ENCODE measurements at places on chromosomes 1 and 21.
A peak's percentile ranks its signal among the peaks of the same experiment; 100 is the strongest.

- no peak for DNase-seq
Measured at GRCh38 chr1:214445199-214445598, 106.2 kb downstream of the PTPN14 start.

DNA sequence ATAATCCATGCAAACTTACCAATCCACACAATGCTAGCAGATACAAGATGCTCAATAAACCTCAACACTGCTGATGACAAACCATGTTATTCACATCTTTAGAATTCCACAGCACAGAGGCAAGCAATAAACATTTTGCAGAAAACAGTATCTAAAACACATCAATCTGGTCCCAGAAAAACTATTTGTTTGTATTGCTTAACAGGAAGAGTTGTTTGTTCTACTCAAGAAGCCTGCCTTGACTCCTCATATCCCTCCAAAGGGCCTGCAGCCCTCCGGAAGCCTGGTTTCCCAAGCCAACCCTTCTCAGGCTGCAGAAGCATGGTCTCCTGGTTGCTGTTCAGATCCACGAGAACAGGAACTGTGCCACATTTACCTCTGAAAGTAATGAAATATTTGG lies 139.7 kb downstream of the RERE start:
- no peak for DNase-seq

DNA sequence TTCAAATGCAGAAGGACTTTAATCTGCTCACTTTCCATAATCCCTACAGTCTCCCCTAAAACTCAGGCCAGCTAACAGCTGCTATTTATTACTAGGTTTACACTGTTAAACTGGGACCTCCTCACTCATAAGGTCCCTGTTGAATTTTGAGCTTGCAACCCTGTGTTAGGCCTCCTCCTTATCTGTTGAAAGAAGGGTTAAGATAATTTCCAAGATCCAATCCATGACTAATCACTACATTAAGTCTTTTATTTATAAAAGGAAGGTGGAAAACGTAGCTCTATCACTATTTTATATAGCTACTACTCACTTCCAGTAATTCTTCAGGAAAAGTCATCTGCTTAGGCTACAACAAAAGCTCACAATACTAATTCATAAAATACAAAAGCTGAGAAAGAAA lies 79.5 kb downstream of the EVI5 start:
- DNase-seq = no peak

- DNase-seq = no peak
Measured at GRCh38 chr21:44566403-44566802, 7.1 kb upstream of the KRTAP10-4 start.

- no peak for DNase-seq
Measured at GRCh38 chr1:17546946-17547670, 7.6 kb downstream of the ARHGEF10L start.

- peak; percentile 9 for DNase-seq
Measured at GRCh38 chr1:115929881-115930280, 46.4 kb upstream of the SLC22A15 start.

GRCh38 chr1:206469933-206470691 lies at the start of gene IKBKE:
Gene IKBKE (plus strand): TSS chr1:206470476. CDS start chr1:206473228, 2,752 bp downstream.
- DNase-seq = no peak

DNA sequence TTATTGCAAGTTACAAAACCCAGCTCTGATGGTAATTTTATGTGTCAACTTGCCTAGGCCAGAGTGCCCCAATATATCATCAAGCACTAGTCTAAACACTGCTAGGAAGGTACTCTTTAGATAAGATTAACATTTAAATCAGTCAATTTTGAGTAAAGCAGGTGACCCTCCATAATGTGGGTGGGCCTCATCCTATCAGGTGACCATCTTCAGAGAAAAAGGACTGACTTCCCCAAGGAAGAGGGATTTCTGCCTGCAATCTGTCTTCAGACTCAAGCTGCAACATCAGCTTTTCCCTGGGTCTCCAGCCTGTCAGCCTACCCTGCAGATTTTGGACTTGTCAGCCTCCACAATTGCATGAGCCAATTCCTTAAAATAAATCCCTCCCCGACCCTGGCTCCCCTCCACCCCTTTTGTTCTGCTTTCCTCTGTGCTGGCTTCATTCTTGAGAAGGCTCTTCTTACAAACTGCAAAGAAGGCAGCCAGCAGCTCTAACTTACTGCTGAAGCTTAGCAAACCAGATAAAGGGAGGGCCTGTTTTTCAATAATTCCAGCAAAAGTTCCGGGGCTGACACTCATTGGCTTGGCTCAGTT lies 56.4 kb upstream of the RUNX3 start:
- no peak for DNase-seq

DNA sequence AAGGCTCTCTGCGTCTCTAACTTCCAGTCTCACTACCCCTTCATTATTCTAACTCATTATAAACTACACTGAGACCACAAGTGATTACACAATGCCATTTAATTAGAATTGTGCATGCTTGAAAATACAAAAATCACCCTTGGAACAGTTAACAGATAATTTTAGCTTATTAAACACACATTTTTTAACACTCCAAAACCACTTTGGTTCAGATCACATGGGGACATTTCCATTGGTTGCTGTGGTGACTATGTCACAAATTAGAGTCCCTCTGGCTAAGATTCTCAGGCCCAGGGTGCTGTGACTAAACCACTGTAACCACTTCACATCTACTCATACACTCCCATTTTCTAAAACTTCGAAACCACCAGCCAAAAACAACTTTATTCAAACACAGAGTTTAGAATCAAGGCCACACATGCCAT lies 43.0 kb downstream of the JAK1 start:
- DNase-seq = no peak

- DNase-seq = no peak
Measured at GRCh38 chr1:21308330-21308729, 18.1 kb upstream of the ECE1 start.

- DNase-seq = no peak
Measured at GRCh38 chr1:42788021-42788420, 3.2 kb downstream of the TMEM269 start.

DNA sequence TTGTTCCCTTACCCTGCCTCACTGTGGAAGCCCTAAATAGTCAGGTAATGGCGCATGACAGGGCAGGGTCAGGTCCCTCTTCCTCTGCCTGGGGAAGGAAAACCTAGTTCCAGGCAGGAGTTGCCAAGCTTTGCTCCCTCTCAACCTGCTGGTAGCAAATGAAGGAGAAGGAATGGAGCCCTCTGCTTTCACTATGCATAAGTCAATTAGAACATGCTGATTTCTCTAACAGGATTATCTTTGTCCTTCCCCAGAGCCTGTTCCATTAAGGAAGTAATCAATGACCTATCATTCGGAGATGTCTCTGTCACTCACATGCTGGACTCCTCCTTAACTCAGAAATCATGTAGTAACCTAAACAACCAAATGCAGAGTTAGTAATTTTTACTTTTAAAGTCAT lies 161.8 kb upstream of the NFIA start:
- no peak for DNase-seq

DNA sequence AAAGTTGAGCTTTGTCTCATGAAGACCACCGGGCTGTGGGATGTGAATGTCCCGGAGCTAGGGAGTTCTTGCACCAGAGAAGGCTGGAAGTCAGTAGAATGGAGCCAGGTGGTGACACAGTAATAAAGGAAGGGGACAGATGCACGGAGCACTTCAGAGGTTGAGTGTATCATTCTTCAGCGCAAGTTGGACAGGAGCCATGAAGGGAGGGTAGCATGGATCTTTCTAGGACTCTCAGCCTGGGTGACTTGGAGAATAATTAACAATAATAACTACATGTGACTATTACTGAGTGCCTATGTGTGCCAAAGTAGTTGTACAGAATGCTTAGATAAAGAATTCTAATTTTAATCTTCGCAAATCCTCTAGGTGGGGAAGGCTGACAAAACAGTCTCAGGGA lies 258.7 kb upstream of the AJAP1 start:
- no peak for DNase-seq

- no peak for DNase-seq
Measured at GRCh38 chr1:106787520-106787919, 269.0 kb upstream of the PRMT6 start.

GRCh38 chr1:116323491-116323890 lies 49.6 kb upstream of the ATP1A1 start:
- no peak for DNase-seq

DNA sequence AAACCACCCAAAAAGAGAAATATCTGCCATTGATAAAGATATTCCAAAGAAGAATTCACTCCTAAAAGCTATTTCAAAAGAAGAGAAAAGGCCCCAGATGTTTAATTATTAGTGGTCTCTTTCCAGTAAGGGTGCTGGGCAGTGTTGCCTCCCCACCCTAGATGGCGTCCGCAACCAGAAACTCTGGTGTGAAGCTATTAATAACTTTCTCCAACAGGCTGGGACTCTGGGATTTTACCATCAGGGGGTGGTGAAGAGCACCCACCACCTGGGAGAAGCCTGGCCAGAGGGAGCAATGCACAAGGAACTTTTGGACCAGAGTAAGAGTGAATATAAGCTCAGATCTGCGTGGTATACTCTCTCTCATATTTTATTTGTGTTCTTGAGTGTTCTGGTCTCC lies 115.4 kb upstream of the TIAM1 start:
- no peak for DNase-seq

- no peak for DNase-seq
Measured at GRCh38 chr1:103145449-103145848, 37.1 kb upstream of the COL11A1 start.

- DNase-seq = no peak
Measured at GRCh38 chr1:25924454-25924853, 18.2 kb upstream of the STMN1 start.

DNA sequence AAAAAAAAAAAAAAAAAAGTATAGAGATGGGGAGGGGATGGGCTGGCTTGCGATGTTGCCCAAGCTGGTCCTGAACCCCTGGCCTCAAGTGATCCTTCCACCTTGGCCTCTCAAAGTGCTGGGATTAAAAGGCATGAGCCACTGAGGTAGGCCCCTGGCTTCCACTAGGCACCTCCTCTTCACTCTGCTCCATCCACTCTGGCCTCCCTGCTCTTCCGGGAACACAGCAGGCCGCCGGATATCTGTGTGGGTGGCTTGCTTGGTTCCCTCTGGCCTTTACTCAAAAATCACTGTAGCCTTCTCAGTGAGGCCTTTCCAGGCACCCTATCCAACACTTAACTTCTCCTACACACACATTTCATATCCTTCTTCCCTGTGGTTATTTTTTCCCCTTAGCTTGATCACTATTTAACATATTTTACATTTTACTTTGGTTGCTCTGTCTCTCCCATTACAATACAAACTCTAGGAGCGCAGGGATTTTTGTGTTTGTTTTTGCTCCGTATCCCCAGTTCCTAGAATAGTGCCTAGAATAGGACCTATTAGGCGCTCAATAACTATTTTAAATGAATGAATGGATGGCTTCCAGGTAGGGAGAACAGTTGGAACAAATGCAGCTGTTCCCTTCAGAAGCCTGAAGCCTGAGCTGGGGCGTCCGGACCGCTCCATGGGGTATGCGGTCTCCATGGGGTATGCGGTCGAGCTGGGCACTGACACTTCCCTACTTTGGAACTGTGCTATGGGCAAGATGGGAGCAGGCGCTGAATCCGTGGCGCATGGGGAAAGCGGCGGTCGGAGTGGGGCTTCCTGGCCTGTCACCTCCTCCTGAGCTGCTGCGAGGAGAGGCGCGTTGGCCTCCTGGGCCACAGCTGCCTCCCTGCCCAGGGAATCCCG lies 46.7 kb downstream of the H3-3A start:
- no peak for DNase-seq

- DNase-seq = no peak
Measured at GRCh38 chr1:107141491-107142126, 770 bp downstream of the NTNG1 start.

- DNase-seq = no peak
Measured at GRCh38 chr1:2643414-2644077, 10.7 kb upstream of the MMEL1 start.

- DNase-seq = peak; percentile 63
Measured at GRCh38 chr1:94061513-94062443, 59.2 kb downstream of the ABCA4 start.
